ENCODE measurements at places on chromosomes 2 and 18. TPM values are rescaled to one million over a fixed set of nuclear protein-coding genes. Genes with fewer than 3 reads are reported as not detected.

Gene KDM3A
- total RNA-seq, result 35.8 TPM

Gene ANKRD53
- total RNA-seq, result 0.54 TPM

Gene GCG
- not detected for total RNA-seq

Gene OTOS
- total RNA-seq, result not detected

Gene RAPGEF4
- total RNA-seq, result 3.2 TPM

Gene HJURP
- total RNA-seq, result 22.6 TPM

Gene PSMD1
- 181 TPM for total RNA-seq

Data from IMR-90 (cell line).